ENCODE measurements at places on chromosomes 3 and 15.

GRCh38 chr3:8279886-8280550, 221.6 kb upstream of the LMCD1 start:
- DNase-seq, result no peak

DNA sequence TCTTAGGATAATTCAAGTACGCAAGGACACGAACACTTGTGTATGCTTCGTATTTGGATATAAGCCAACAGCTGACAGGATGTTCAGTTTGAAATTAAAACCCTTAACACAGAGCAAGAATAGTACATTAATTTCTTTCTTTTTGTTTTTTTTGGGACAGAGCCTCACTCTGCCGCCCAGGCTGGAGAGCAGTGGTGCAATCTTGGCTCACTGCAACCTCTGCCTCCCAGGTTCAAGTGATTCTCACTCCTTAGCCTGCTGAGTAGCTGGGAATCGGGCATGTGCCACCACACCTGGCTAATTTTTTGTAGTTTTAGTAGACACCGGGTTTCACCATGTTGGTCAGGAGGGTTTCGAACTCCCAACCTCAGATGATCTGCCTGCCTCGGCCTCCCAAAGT, 32.4 kb downstream of the TOMM70 start:
- DNase-seq, result no peak

GRCh38 chr3:66411961-66412887, 88.6 kb downstream of the LRIG1 start:
- DNase-seq, result no peak

- DNase-seq, result no peak
These were observed 31.9 kb upstream of the STRIT1 start for GRCh38 chr3:155325263-155325835.

DNA sequence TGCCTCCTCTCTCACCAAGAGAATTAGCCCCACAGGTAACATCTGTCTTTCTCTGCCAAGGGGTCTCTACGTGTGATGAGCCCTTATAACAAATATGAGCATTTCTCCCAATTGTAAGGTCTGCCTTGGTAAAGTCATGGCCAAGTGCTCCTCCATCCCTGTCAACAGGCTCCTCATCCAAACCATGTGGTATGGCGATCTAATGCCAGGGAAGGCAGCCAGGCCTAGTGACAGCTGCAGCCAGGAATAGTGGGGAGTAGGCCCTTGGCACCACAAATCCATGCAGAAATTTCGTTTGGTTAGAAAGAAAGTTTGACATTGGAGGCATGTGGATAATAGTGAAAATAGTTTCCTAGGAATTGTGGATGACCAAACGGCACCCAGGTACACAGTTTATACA, 4.7 kb upstream of the LRTM1 start:
- no peak for DNase-seq

GRCh38 chr3:101903451-101903871, 54.1 kb downstream of the NFKBIZ start:
- no peak for DNase-seq

- peak; percentile 97 for DNase-seq
These were observed at the start of gene AP3S2 for GRCh38 chr15:89893696-89894447. AP3S2 (minus strand) TSS chr15:89893994; CDS start chr15:89893949, 45 bp downstream.

All from hematopoietic multipotent progenitor cell treated with erythropoietin and hydrocortisone succinate and interleukin-3 and kit ligand, for 6 days (in vitro differentiated cells).